ENCODE measurements at places on chromosomes 11 and 22.

GRCh38 chr11:84719935-84720577 lies 907.1 kb downstream of the DLG2 start:
- DNase-seq, result no peak

DNA sequence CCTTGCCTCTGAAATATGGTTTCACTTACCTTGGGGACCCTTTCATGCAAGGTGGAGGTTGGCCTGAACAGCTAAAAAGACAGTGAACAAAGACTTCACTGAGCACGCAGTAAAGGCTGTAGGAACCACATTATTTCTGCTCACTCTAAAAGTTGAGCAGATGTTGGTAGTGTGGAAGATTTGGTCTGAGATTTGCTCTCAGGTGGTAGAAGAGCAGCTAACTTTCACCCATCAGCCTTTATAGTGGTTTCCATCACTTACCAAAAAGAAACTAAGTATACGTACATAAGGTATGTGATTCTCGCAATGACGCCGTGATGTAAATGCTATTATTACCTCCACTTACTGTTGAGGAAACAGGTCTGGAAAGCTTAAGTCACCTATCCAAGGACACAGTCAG lies 47.3 kb downstream of the PRR5L start:
- no peak for DNase-seq

GRCh38 chr11:65277631-65278277 lies 16.0 kb downstream of the POLA2 start:
- DNase-seq, result no peak

DNA sequence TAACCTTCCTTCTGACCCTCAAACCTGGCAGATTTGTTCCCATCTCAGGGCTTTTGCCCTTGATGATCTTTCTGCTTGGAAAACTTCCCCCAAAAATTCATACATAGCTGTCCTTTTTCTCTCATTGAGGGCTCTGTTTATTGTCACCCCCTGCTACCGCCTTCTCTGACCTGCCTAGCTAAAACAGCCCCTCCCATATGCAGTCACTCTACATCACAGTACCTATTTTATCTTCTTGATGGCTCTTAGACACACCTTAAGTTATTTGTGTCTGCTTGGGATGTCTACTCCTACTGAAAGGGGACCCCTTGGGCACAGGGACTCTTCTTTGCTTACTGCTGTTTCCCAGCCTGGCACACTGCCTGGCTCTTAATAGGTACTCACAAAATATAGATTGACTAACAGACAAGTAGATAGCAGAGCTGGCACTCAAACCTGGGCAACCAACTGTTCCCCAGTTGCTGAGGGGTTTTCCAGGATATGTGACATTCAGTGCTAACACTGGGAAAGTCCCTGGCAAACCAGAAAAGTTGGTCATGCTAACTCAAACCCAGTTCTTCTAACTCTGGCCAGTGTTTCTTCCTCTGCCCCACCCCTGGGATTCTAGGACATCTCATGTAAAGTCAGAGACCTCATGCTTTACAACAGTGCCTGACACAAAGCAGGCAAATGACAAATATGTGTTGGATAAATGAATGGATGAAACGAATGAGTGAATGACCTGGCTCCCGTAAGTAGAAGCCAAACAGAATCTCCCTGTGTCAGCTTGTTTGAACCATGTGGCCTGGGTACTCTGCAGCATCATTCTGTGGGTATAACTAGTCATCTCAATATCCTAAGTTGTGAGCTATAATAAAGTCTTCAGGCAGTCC lies 19.8 kb upstream of the FJX1 start:
- no peak for DNase-seq

GRCh38 chr11:73397468-73398131 lies 21.4 kb downstream of the RELT start:
- DNase-seq, result no peak
